ENCODE measurements at places on chromosomes 1 and 21. TPM values are rescaled to one million over a fixed set of nuclear protein-coding genes. Genes with fewer than 3 reads are reported as not detected.

- DNase-seq = peak; percentile 90
Measured at GRCh38 chr1:194281376-194281775, 1095.0 kb upstream of the B3GALT2 start.

- DNase-seq = peak; percentile 7
Measured at GRCh38 chr1:171506525-171507304, 21.4 kb downstream of the PRRC2C start.

NBPF19 gene
- 13.3 TPM for polyA plus RNA-seq

DNA sequence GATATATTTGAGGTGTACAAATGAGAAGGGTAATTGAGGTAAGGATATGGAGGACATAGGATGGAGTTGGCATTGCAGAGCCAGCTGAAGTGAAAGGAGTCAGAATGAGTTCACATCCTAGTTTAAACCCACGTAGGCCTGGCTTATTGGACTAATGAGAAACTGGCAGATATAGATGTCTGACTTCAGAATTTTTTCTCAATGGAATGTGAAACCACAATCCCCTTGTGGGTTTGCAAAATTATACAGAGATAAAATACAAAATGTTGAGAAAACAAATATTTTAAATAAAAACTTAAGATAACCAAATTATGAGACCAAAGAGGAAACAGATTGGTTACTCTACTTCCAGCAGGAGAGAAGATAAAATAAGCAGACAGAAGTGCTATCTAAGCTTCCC is 277.4 kb upstream of the LRRC7 start:
- no peak for DNase-seq

- peak; percentile 71 for DNase-seq
Measured at GRCh38 chr1:152034654-152035538, 1.9 kb downstream of the S100A11 start.

NUAK2 gene
- 12.1 TPM for polyA plus RNA-seq

AMPD1 gene
- not detected for polyA plus RNA-seq

DNA sequence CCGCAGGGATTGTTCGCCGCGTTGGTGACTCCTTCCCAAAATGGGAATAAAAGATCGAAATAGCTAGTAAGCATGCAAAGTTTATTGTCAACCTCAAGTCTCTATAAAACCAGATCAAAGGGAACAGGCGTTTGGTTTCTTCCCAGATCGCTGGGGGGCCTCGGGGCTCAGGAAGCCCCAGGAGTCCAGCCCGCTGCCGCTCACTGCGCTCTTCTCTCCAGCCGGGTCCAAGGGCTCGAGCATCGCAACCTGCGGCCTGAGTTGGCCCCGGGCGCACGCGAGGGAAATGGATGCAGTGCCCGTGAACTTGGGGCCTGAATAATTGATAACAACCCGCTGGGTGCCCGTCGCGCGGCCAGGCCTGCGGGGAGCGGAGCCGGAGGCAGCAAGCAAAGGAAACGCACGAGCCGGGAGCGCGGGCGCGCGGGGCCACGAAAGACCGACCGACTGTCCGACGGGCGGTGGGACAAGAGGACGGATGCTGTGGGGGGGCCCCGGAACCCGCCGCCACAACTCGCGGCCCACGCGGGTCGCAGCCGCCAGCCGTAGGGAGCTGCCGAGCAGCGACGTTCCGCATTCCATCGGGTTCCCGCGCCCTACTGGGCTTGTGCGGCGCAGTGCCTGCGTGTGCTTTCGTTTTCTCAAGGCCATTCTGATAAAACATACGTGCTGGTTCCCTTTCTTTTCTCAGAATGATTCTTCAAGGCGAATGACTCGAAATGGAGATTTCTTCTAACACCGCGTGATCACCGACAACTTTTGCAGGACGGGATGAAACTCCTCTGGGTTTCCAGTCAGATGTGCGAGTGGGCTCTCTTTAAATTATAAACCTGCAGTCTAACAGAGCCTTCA is 14.0 kb upstream of the ALX3 start:
- DNase-seq = no peak

DNA sequence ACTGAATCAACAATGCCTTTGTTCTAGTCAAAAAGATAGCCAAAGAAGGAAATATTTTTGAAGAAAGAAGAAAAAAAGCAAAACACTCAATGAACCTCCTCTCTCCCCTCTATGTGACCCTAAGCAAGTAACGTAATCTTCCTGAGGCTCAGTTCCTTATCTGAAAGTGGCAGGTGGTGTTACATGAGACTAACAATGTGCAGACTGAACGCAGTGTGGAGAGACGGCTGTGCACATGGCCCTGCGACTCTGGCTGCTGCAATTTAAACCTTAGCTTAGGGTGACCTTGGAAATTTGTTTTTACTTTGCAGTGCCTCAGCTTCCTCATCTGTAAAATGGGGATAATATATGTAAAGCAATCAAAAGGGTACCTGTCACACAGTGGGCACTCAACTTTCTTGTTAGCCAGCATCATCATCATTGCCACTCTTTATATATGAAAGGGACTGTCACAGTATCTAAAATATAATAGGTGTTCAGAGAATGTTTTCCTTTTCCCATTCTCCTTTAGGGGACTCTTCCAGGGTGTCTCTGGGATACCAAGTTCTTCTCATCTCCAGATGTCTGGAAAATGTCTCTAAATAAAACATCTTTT is 100.1 kb upstream of the JUN start:
- no peak for DNase-seq

GRCh38 chr21:42495027-42495426 is 997 bp downstream of the RSPH1 start:
- DNase-seq = no peak

GRCh38 chr1:226390681-226391080 is 17.2 kb downstream of the PARP1 start:
- no peak for DNase-seq

DENND2D gene
- 17.8 TPM for polyA plus RNA-seq
